Colonic mucosa (tissue), 4 donors: ENCODE measurements at places on chromosomes 3 and 15.

- DNase-seq = no peak
Measured at GRCh38 chr15:48777645-48778330, 33.1 kb downstream of the CEP152 start.

- no peak for DNase-seq
Measured at GRCh38 chr3:187978433-187979011, 175.4 kb upstream of the LPP start.

DNA sequence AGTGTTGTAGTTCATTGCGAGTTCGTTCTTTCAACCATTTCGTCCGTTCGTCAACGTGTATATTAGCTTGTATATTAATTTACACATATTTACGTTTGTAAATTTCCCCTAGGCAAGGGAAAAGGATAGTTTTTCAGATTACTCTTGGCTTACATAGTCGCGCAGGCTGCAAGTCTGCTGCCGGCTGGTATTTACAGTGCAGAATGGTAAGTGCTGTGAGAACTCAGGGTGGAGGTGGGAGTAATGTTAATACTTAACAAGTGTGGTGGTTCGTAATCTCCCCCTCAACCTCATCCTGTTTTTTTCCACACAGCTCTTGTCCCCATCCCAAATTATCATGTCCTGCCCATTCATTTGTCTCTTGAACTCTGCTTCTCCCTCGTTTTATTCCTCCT lies 766 bp downstream of the FAM98B start:
- no peak for DNase-seq

DNA sequence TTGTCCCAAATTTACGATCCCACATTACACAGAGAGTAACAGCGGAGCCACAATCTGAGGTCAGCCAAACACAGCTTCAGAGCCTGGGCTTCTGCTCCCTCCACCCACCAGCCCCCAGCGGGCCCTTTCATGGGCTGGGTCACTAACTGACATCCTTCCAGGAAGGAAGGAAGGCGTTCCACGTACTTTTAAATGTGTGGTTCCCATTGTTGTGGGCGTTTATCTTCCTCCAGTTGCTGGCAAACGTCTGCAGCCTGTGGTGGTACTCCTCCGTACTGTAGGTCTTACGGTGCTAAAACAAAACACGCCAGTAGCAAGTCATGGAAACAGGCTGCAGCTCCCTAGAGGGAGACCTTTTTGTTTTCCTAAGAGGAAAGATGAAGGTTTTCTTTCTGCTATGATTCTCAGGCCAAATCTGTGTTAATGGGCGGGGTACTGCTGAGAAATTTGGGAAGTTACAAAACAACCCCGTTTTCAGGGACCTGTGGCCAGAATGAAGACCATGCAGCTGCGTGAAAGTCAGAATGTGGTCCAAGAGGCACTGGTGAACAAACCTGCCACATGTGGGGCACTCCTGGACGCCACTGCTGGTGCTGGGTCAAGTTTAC lies 7.6 kb downstream of the CTSH start:
- no peak for DNase-seq

- no peak for DNase-seq
Measured at GRCh38 chr3:172856795-172857742, 106.5 kb downstream of the ECT2 start.
